SW 1271 (cell line): ENCODE measurements at places on chromosomes 7 and 10.

- DNase-seq: peak; percentile 49
Observed at GRCh38 chr7:80147543-80148391, 13.1 kb downstream of the GNAI1 start.

DNA sequence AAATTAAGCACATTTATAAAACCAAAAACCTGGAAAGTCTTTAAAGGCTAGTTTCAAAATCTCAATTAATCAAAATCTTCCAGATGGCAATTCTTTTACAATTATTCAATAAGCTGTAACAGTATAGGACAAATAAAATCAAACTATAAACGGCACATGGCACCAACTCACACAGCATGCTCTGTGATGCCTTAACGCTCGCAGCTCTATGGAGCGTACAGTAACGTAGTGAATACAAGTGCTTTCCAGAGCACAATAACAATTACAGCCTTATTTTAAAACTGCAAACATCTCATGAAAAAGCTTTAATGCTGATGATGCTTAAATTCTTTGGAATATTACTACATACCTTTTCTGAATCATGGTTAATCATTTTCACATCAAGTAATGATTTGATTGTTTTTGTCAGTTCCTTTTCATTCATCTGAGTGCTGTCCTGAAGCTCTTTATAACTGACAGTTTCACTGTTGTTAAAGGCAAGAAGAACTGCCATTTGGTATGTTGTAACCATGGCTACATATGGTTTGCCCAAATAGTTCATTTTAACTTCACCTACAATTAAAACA is 74.2 kb downstream of the CUL2 start:
- no peak for DNase-seq

- DNase-seq: no peak
Observed at GRCh38 chr7:55533729-55534080, 38.6 kb downstream of the VOPP1 start.

DNA sequence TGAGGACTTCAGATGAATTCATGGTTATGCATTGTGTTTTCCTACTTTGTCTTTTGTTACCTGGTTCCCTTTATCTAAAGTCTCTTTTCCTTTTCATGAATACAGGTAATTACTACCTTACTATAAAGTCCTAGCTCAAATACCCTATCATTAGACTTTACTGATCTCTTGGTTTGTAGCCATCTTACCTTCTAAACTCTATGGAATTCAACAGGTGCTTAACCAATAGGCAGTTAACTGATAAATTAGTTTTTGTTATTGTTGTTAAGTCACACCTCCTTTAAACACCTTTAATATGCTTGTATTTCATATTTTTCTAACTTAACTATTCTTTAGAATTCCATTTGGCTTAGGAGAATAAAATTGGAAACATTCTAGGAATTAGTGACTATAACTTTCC is 30.7 kb downstream of the PLCE1 start:
- DNase-seq: no peak

GRCh38 chr10:112711366-112711765 is 238.7 kb upstream of the TCF7L2 start:
- no peak for DNase-seq

GRCh38 chr7:136359333-136359903 is 382.3 kb upstream of the MTPN start:
- DNase-seq: no peak

- no peak for DNase-seq
Observed at GRCh38 chr7:39102234-39102633, 124.5 kb downstream of the POU6F2 start.

GRCh38 chr7:74068378-74069085 is 15.1 kb upstream of the LIMK1 start:
- no peak for DNase-seq
